ENCODE measurements at places on chromosomes 16 and 17.

- DNase-seq: no peak
Measured at GRCh38 chr17:39092692-39093230, 58.7 kb downstream of the PLXDC1 start.

- no peak for DNase-seq
Measured at GRCh38 chr17:9792181-9792840, 919 bp upstream of the DHRS7C start.

DNA sequence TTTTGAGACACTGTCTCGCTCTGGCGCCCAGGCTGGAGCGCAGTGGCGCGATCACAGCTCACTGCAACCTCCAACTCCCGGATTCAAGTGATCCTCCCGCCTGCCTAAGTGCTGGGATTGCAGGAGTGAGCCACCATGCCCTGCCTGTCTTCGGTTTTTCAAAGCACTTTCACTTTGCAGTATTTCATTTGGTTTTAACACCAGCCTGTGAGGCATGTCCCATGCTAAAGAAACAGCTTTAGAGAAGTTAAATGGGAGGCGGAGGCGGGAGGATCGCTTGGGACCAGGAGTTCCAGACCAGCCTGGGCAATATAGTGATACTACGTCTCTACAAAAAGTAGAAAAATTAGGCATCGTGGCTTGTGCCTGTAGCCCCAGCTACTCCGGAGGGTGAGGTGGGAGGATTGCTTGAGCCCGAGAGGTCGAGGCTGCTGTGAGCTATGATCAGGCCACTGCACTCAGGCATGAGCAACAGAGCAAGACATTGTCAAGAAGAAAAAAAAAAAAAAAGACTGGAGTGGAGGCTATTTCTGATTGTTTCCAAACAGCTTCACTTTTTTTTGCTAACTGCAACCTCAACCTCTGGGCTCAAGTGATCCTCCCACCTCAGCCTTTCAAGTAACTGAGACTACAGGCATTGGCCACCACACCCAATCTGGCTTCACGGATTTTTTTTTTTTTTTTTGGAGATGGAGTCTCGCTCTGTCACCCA, 1.3 kb downstream of the METTL23 start:
- DNase-seq: no peak

- no peak for DNase-seq
Measured at GRCh38 chr17:81187586-81188490, 21.8 kb upstream of the AATK start.

DNA sequence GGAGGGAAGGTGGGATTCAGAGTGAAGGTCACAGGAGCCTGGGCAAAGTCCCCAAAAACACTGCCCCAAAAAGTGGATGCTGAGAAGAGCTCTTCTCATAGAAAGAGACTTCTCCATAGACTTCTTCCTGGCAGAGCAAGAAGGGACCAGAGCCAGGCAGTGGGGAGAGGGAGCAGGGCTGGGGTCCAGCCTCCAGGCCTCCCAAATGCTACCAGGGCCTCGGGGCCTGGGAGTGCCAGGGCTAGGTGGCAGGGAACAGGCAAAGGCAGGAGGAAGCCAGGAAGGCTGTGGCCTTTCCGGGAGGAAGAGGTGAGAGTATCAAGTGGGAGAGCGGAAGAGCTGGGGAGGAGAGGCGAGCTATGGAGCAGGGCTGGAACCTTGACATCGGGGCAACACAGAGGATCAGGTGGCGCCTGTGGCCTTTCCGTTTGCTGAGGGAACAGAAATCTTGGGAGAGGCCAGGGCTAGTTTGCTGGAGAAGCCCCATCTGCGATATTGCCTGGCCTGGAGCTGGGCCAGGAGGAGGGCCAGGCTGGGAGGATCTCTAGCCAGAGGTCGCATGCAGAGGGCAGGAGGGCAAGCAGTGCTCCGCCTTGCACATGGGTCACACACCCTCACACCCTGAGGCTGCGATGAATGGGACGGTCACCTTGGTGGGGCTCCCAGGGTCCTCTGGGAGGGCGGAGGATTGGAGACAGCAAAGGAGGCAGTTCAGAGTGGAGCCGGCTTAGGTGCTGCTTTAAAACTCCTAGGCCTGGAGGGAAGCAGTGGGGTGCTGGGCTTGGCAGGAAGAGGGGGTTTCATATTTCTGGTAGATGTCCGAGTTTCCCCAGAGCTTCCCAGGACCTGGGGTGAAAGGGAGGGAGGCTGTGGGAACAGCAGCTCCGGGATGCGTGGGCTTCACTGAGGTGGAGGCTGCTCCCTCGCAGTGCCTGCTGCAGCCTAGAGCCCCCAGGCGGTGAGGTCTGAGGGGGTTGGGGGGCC, 3.4 kb downstream of the SLC16A5 start:
- DNase-seq: no peak

DNA sequence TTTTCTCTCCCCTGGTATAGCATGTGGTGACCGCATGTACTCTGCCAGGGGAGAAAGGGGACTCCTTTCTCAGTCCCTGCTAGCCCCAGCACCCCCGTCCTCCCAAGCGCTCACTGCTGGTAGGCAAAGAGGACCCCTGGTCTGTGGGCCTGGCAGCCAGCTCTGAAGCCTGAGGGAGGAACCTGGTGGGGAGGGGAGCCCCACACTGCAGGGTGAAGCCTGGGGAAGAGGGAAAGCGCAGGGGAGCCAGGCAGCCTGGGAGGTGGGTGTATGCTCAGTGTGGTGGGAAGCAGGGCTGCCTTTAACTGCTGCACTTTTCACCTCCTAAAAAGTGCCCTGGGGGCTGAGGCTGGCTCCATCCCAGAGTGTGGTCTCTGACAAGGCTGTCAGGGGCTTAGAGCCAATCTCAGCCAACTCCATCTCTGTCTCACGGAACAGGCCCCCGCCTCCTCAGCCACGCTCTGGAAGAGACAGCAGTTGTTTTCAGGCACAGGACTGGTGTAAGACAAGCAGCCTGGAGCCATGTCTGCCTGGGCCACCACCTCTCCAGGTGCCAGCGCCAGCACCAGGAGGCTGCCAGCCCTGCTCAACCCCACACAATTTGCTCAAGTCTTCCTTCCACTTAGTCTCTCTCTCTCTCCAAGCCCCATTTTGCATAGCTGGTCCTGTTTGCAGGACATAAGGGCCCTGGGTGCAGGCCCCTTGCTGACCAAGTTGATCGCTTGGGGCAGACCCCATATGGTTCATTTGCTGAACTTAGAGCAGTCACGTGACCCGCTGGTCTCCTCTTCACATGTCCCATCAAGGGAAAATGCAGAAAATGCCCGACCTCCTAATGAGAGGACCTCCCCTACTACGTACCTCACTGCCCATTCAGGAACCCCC, 14.7 kb upstream of the TBX2 start:
- DNase-seq: no peak
